ENCODE measurements at places on chromosomes 5 and 9. TPM values are rescaled to one million over a fixed set of nuclear protein-coding genes. Genes with fewer than 3 reads are reported as not detected.

DNA sequence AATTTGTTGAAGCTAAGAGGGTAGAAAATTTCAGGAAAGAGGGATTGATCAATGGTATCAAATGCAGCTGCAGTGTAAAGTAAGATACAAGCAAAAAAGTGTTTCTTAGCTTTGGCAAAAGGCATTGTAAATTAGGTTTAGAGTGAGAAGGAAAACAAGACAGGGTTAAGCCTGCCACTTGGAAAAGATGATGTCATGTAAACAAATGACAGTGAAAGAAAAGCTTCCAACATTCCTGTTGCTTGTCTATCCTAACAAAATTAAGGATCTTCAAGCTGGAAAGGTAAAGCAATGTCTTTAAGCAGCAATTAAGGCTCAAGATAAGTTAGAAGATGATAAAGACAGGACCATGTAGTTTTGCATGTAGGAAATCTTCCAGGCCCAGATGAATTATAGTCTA is 139.1 kb upstream of the PPP2R2B start:
- no peak for DNase-seq

- DNase-seq: no peak
Measured at GRCh38 chr5:134490925-134491271, 34.6 kb upstream of the JADE2 start.

The TXNDC8 gene
- total RNA-seq: not detected

DNA sequence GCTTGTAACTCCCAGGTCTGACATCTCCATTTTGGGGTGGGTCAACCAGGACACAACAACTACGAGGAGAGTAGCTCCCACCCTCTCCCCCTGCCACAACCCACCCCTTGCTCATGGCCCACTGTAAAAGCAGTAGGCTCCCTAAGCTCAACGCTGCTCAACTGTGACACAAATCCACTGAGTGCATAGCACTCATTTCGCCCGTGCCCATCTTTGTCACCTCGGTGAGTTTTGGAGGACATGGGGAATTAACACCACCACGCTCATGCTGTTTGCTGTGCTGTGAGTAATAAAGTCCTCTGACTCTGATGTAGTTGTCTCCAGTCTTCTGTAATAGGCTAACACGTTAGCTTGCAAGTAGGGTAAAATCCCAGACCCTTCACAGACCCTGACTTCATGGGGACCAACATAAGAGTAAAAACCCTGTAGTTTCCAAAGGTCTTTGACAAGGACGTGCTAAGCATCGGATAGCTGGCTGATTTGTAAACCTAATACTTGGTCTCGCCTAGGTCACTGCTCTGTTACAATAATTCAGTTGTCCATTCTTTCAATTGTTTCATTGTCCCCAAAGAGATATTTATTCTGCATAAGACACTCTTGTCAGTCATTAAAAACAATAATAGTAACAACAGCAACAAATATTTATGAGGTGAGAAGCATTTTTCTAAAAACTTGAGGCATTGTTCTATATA is 7.7 kb downstream of the PLGRKT start:
- no peak for DNase-seq

The MAP1B gene
- 124 TPM for total RNA-seq

The SH3GL2 gene
- 7.6 TPM for total RNA-seq

DNA sequence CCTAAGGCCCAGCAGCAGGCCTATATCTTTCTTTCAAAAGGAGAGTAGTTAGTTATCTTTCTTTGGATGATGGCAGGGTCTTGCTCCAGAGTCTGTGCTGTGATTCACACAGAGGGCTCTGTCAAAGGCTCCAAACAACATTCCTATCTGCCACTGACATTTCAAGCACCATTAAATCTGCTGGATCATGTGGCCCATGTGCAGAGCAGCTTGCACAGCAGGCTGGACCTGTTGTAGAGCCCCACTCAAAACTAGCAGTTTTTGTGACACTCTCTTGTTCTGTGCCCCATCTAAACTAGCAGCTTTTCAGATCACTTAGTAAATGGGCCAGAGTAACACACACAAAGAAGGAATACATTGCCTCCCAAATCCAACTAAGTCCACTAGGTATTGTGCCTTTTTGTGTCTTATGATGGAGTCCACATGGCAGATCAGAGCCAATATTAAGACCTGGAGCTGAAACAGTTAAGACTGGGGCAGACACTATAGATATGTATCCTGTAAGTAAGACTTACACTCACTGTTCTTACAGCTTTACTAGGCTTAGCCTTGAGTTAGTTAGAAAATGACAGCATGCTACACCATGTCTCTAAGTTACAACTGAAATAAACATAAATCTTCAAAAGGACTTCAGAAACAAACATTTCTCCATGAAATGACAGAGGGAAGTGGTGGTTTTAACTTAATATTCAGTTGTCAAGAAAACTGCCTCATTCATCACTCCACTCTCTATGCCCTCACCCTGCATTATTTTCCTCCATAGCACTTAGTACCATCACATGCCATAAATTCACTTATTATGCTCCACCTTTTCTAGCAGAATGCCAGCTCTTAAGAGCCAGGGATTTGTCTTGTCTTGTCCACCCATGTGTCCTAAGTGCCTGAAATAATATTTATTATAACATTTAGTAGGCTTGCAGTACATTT is 400.9 kb downstream of the RAB3C start:
- DNase-seq: no peak

GRCh38 chr5:77400645-77401044 is 91.5 kb downstream of the WDR41 start:
- no peak for DNase-seq

DNA sequence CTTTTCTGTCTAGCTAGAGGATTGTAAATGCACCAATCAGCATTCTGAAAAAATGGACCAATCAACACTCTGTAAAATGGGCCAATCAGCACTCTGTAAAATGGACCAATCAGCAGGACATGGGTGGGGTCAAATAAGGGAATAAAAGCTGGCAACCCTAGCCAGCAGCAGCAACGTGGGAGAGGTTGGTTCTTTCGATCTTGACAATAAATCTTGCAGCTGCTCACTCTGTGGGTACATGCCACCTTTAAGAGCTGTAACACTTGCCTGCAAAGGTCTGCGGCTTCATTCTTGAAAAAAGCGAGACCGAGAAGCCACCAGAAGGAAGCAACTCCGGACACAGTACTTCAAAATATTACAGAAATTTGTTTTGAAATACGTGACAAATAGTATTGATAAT is 424.6 kb upstream of the CDH9 start:
- no peak for DNase-seq

- no peak for DNase-seq
Measured at GRCh38 chr5:124061068-124061430, 549.1 kb downstream of the CSNK1G3 start.

The C5orf46 gene
- not detected for total RNA-seq

DNA sequence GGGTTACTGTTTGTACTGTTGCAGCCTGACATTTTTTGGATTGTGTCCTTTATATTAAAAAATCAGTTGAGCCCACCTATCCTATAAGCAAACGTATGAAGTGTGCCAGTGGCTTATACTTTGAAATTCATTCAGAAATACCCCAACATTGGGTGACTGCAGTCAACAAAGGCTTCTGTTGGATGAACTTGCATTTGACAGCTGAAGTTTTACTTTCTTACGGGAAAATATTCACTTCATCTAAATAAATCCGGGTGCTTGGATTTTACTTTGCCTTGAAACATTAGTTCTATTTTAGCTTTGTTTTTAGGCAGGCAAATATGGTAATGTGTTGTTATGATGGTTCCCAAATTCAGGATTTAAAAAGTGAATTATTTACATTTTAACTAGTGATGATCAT is 21.7 kb downstream of the EXOSC2 start:
- no peak for DNase-seq

The FIBCD1 gene
- 0.53 TPM for total RNA-seq

DNA sequence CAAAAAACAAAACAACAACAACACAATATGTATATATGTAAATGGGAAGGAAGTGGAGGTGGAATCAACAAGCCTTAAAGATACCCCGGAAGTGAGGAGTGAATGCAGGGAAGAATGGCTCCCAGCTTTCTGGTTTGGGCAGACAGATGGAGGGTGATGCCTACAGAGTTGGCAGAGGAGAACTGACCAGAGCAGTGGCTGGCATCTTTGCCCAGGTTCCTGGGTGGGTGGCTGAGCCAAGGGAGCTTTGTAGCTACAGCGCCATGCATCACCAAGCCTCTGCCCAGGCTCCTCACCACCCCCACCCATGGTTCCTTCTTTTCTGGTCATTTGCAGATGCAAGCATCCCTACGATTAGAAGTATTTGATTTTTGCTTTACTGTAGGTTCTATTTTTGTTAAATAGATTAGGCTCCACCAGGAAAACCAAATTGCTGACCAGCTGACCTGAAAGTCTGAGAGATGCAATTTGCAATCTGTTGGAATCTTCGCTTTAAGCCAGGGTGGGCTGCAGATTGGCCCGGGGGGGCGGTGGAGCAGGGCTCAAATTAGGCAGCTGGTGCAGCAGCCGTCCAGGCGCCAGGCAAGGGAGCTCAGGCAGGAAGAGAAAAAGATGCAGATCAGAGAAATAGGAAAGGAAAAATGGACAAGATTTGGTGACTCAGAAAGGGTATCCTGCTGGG is 163.3 kb upstream of the TBC1D2 start:
- DNase-seq: no peak

GRCh38 chr9:104682642-104683041 is 11.7 kb upstream of the OR13D1 start:
- DNase-seq: no peak

DNA sequence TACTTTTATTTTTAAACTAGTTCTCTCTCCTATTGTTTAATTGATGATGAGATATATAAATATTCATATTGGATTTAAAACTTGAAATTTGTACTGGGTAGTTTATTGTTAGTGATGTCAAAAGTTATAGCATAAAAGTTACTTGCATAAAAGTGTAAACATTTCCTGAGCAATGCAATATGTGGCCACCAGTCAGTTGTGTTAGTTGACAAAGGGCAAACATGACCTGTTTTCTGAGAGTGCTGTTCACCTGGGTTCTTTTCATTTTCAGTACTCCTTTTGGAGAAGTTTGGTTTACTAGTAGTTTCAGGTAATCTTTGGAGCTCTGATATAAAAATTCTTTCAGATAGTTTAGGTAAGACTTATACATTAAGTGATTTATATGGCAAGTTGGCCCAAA is 69.4 kb downstream of the COMMD10 start:
- no peak for DNase-seq

DNA sequence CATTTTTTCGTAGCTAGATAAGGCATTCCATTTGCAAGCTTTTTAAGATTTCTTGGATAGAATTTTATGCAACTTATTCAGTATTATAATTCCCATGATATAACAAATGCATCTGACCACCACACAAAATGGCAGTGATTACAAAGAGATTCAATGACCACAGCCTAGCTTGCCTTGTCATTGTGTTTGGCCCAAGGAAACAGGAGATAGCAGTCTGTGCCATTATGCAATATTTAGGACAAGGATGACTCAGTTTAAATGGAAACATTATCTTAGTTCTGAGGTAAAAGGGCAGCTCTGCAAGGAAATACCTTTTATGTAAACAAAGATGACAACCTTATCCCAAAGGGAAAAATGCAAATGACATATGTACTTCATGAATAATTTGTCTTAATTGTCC is 89.8 kb downstream of the NUDT12 start:
- DNase-seq: no peak

GRCh38 chr9:78235762-78236550 is at the start of gene CEP78:
CEP78 (plus strand) TSS chr9:78236075; CDS start chr9:78236351, 276 bp downstream.
- DNase-seq: peak; percentile 93

The SLC46A2 gene
- total RNA-seq: 0.14 TPM

GRCh38 chr9:121735793-121736770 is 84.6 kb downstream of the DAB2IP start:
- DNase-seq: no peak

The PLEKHG4B gene
- total RNA-seq: 46.6 TPM

DNA sequence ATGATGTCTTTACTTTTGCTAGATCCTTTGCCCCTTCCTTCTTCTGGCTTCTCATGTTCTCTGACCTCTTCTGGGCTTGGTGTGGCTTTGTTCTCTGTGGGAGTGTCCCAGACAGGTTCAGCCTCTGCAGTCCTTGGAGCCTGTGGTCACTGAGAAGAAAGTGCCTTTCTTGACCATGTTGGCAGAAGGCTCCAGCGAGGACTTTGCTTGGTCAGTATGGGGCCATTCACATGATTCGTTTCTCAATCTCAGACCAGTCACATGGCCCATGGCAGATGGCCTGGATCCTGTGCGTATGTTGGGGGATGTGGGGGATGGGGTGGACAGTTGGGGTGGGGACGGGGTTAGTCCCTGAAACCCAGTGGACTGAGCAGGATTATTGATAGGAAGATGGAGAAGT is 274.1 kb downstream of the ARHGAP26 start:
- no peak for DNase-seq

DNA sequence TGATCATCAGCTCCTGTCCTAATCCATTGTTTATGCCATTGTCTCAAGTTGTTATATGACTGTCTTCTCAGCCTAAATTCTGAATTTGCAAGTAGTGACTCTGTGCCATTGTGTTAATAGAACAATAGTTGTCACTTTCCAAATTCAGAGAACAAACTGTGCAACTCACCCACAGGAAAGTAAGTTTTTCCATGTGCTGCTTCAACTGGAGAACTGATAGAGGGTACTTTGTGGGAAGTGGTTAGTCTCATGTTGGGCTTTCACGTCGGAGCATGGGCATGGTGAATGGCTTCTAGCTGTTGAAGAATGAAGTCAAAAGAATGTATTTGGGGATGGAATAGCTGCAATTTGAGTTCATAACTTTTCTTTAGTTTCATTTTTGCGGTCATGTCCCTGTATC is 146.0 kb downstream of the CD180 start:
- DNase-seq: no peak

The LEAP2 gene
- total RNA-seq: 2.5 TPM

GRCh38 chr5:146026307-146027010 is 78.9 kb downstream of the PLAC8L1 start:
- DNase-seq: no peak

The SLC6A19 gene
- total RNA-seq: 22.2 TPM

GRCh38 chr5:98231089-98231488 is 542.4 kb upstream of the RGMB start:
- DNase-seq: no peak

DNA sequence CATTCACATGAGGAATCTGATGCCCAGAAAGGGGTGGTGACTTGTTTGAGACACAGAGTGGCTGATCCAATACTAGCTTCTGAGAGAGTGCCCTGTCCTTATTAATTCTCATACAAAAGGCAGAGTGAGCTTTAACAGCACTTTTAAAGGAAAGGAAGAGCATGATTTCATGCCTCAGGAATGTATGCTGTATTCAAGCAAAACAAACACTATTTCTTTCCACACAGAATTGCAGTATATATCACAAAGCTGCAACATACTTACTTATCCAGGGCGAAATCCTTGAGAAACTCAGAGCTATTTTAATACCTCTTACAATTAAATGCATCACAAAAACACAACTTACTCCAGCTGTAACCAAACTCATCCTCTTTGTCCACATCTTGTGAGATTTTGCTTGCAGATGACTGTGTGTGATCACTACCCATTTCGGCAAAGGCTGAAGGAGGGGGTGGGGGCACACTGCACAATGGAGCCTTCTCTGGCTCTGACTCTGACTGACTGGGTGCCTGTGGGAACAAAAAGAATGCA is 139.8 kb downstream of the MPDZ start:
- no peak for DNase-seq

- DNase-seq: no peak
Measured at GRCh38 chr5:68534131-68534940, 318.8 kb downstream of the PIK3R1 start.

The PCA3 gene
- total RNA-seq: 0.33 TPM

- no peak for DNase-seq
Measured at GRCh38 chr9:131185924-131186323, 60.5 kb downstream of the NUP214 start.

The GARIN3 gene
- total RNA-seq: not detected

- DNase-seq: no peak
Measured at GRCh38 chr9:74443036-74443750, 53.9 kb upstream of the RORB start.

The TIMD4 gene
- not detected for total RNA-seq

- no peak for DNase-seq
Measured at GRCh38 chr5:85143138-85143537, 758.5 kb upstream of the EDIL3 start.

Data from type B pancreatic cell (in vitro differentiated cells).